Hepatic stellate cell (primary cell): ENCODE measurements at places on chromosomes 16 and 17.

- no peak for DNase-seq
These were observed 84.2 kb downstream of the CEP112 start for GRCh38 chr17:66107731-66108130.

GRCh38 chr17:60594734-60595133 lies 5.3 kb upstream of the PPM1D start:
- DNase-seq = no peak

DNA sequence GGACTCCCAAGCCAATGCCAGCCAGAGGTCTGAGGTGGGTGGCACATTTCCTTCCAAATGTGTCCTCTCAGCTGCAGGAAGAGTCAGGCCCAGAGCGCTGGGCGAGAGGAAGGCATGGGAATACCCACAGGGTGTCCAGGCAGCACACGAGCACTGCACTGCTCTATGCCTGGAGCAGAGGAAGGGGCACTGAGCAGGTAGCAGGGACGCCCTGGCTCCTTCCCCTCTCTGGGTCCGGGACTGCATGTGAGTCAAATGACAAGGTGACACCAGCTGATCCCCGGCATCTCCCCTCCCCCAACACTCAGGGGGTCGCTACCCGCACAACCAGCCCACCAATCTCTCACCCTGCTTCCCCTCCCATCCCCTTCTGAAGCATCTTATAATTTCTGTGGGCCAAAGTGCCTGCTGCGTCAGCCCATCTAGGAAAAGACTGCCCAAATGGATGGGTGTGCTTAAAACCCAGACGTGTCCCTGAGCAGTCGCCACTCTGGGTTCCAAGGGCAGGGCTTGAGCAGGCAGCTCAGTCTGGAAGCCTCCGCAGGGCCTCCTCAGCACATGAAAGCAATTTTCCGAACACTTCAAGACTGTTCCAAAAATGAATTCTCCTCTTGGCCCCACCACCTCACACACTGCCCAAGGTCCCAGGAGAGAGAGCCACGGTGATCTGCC lies 12.0 kb upstream of the BCAR1 start:
- no peak for DNase-seq

- DNase-seq = no peak
These were observed 126.3 kb downstream of the BANP start for GRCh38 chr16:88077328-88078108.

DNA sequence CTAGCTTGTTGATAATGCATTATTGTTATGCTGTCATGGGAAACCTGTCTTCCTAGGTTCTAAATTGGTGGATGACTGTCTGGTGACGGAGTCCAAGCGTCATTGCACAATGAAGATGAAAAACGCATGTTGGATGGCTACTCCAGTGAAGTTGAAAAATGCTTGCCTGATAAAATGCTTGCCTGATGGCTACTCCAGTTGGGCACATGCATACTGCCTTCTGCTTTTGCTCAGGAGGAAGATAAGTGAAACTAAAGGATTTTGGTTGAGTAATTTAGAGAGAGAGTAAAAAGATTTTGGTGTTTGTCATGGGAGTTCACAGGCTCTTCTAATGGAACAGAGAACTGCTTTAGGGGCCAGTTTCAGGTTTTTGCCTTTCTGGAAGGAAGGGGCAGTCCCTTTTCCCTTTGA lies 118.6 kb downstream of the PRKCA start:
- no peak for DNase-seq

DNA sequence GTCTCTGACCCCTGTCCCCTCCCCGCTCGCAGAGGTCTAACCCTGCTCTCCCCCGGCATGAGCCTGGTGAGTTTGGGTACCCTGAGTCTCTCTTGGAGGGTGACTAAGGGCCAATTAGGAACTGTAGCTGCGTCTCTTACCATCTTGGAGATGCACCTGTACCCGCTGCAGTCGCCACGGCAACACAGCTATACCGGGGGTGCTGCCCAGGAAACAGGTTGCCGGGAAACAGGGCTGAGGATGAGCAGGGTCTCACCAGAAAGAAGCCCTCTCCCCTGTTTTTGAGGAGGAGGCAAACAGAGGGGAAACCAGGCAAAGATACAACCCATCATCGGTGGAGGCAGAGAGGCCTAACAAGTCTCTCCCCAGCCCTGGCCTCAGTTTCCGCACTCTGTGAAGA lies 140.2 kb downstream of the TMEM132E start:
- DNase-seq = no peak

- DNase-seq = peak; percentile 93
These were observed 569 bp downstream of the FLII start for GRCh38 chr17:18257982-18258355.

- DNase-seq = no peak
These were observed at the start of gene RHBDL3 for GRCh38 chr17:32265192-32265923. TSS of gene RHBDL3 (plus strand) at chr17:32265832. CDS start at chr17:32266190, 358 bp downstream.

DNA sequence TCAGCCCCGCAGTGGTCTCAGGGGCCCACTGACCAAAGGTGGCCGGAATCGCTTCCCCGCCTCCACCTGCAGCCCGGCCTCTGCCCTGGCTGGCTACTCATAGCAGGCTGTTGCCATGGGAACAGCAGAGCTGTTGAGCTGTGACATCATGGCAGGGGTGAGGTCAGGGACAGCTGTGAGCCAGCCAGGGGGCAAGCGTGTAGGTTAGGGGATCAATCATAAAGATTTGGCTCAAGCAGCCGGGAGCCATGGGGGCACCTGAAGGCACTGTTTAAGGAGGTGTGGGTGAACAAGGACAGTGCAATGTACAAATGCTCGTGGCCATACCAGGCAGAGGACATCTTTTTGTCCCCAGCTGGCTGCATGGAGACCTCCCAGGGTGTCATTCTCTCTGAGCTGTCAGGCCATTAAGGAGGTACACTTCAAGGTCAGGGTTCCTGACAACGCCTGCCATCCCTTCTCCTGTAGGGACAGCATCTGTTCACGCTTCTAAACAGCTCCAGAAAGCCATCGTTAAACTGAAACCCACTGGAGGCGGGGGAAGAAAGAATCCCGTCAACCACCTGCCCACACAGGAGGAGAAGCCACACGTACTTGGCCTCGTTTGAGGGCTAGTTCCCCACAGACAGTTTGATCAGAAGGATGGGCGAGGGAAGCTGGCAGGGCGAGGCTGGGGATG lies at the start of gene CEP295NL:
Gene CEP295NL, minus strand, starts transcription at position 101 of the 679 bp plus-strand sequence. CDS start 1,373 bp downstream, outside the sequence.
- DNase-seq = peak; percentile 31

GRCh38 chr17:72075995-72076677 lies 44.7 kb upstream of the SOX9 start:
- no peak for DNase-seq

DNA sequence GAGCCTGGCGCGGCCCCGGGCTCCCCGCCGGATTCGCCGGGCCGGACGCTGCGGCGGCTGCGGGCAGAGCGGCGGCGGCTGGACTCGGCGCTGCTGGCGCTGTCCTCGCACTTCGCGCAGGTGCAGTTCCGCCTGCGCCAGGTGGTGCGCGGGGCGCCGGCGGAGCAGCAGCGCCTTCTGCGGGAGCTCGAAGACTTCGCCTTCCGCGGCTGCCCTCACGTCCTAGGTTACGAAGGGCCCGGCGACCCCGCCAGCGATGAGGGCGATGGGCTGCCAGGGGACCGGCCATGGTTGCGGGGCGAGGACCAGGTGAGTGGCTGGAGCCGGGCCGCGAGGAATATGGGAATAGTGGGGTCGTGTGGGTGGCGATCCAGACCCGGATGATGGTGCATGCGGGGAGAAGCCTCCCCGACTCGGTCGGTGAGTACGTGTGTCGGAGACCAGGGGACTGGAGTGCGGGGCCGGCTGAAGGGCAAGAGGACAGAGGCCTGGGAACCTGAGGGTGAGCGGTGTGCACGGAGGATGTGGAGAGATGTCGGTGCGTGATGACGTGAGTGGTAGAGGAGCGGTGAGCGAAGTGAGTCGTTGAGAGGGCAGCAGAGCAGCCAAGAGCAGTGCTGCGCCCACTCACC lies 517 bp downstream of the RUNDC1 start:
- peak; percentile 60 for DNase-seq

DNA sequence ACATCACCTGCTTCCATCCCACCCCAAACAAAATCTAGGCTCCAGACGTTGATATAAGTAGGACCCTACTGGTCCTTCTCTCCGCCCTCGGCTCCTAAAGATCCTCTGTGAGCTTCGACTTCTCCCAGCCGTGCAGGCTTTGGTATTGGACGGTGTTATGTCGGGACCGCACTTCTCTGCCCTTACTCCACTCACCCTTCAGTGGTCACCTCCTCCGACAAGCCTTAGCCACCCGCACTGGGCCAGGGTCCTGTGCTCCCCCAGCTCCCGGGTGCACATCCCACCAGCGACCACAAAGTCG lies 1.6 kb downstream of the PSMB10 start:
- DNase-seq = no peak

GRCh38 chr17:41610965-41611640 lies 1.5 kb downstream of the KRT16 start:
- DNase-seq = no peak

DNA sequence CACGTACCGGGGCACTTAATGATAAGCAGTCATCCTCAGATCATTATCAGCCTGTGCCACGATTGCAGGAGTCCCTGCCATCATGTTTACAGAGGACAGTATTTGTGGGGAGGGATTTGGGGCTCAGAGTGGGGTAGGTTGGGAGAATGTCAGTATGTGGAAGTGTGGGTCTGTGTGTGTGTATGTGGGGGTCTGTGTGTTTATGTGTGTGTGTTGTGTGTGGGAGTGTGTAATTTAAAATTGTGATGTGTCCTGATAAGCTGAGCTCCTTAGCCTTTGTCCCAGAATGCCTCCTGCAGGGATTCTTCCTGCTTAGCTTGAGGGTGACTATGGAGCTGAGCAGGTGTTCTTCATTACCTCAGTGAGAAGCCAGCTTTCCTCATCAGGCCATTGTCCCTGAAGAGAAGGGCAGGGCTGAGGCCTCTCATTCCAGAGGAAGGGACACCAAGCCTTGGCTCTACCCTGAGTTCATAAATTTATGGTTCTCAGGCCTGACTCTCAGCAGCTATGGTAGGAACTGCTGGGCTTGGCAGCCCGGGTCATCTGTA lies 13.5 kb upstream of the EFCAB13 start:
- no peak for DNase-seq

DNA sequence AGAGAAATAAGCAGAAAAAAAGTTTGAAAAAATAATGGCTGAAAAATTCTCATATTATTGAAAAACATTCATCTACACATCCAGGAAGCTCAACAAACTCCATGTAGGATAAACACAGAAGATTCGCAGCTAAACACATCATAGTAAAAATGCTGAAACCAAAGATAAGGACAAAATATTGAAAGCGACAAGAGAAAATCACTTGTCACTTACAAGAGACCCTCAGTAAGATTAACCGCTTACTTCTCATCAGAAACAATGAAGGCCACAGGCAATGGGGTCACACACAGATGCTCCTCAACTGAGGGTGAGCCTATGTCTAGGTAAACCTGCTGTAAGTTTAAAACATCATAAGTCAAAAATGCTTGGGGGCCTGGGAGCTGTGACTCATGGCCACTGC lies 38.1 kb upstream of the METRNL start:
- DNase-seq = no peak

- DNase-seq = no peak
These were observed 6.8 kb downstream of the SEPHS2 start for GRCh38 chr16:30438835-30439234.

DNA sequence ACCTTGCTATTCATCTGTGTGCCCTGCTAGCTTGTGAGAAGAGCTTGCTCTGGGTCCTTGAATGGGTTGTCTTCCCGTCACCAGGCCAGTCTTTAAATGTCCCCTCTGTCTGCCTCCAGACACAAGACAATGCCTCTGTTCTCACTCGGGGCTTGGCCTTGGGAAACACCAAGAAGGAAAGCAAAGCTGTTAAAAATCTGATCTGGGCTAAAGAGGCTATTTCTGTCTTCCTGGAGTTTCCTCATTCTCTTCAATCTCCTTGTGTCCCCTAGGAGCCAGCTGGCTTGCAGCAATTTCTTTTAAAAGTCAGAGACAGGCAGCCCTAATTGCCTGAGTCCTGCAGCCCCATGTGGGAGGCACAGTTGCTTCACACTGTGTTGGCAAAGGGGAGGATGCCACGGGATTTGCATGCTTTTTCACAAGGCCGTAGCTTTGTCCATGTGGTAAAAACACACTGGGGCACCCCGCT lies 2.5 kb downstream of the DNAI2 start:
- DNase-seq = no peak

DNA sequence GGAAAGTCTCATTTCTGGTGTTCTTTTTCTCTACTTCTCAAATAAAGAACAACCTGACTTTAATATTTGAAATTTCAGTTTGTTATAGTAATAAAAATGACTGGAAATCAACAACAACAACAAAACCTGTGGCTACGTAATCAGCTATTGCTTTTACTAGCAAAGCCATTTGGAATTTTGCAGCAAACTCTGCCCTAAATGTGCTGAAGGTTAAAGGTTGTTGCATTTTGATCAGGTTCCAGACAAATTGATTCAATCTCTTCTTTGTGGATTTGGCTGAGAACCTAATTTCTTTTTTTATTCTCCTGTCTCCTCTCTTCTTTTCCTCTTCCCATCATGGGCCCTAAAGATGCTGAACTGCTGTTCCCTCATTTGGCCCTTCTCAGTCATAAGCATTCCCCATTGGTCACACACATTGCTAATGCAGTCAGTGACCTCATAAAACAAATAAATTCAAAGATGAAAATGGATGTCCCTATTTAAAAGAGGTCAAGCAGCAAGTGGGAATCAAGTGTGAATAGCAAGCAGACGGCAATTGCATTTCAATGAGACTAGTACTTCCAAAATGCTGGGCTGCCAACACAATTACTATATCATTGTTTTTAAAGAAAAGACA lies 795.1 kb upstream of the CDH8 start:
- DNase-seq = no peak

GRCh38 chr16:88287219-88287618 lies 95.5 kb upstream of the ZNF469 start:
- DNase-seq = no peak

- DNase-seq = no peak
These were observed 5.0 kb upstream of the CCL4L2 start for GRCh38 chr17:36205637-36206485.

DNA sequence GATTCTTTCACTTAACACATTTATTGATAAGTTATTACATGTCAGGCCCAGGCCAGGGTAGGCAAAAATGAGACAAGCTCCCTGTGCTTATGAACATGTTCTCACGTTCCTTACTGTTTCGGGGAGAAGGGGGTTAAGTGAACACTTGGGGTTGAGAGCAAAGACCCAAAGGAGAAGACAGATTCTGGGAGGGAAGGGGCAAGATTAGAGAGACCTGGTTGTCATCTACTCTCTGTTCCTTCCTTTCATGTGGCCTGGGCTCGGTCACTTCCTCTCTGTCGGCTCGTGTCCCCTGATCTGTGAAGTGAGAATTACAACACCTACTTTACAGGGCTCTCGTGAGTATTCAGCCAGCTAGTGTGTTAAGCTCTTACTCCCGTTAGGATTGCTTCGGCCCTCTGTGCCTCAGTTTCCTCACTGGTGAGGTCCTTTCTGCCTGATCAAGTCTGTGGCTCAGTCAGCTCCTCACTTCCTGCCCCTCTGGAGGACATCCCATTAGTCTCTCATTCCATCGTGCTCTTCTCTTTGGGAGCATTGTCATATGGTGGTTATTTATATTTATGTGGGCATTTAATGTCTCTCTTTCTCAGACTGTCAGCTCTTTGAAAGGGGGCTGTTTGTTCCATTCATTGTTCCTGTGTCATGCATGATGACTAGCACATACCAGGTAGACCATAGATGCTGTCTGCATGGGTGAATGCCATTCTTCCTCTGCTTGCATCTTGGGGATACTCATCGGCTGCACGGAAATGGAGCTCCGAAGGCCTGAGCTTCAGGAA lies 38.9 kb downstream of the PLCG2 start:
- no peak for DNase-seq

GRCh38 chr16:51442141-51442870 lies 291.2 kb upstream of the SALL1 start:
- no peak for DNase-seq
